ENCODE measurements at places on chromosomes 2 and 18.

- no peak for DNase-seq
Observed at GRCh38 chr2:240793313-240794177, 26.5 kb downstream of the KIF1A start.

GRCh38 chr18:48514786-48515185 lies 24.0 kb upstream of the CTIF start:
- peak; percentile 98 for DNase-seq

DNA sequence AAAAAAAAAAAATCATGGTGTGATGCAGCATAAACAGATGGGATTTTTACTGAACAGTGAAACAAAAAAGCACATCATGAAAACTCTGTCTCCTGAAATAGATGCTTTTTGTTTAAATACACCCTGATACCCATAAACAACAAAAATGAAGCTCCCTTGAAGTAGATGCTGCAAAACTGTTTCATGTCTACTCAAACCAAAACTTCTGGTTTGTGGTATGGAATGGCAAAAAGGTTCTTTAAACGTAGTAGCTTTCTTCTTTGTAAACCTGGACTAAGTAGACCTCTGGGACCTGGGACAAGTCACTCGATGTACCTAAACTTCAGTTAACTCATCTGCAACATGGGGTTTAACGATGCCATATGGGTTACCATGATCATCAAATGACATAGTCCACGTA lies 64.4 kb upstream of the RAPH1 start:
- DNase-seq: no peak

DNA sequence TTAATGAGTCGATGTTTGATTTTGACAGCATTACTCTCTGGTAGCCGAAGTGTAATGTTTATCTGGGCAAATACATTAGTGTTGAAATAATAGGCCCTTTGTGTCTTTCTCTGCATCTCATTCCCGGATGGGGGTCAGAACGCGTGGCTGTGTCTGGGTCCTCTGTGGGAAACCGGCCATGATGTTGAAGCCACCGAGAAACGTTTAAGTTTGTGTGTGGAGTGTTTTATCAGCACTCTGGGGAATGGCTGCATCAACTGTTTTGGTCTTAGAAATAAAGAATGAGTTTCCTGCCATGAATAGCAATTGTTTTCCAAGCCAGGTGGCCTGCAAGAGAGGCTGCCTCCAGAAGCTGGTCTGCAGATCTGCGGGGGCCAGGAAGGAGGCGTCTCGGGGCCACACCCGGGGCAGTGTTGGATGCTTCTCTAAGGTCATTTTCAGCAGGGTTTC lies 69.7 kb downstream of the RNF144A start:
- DNase-seq: peak; percentile 68

GRCh38 chr2:183474912-183475695 lies 350.9 kb downstream of the NUP35 start:
- no peak for DNase-seq

DNA sequence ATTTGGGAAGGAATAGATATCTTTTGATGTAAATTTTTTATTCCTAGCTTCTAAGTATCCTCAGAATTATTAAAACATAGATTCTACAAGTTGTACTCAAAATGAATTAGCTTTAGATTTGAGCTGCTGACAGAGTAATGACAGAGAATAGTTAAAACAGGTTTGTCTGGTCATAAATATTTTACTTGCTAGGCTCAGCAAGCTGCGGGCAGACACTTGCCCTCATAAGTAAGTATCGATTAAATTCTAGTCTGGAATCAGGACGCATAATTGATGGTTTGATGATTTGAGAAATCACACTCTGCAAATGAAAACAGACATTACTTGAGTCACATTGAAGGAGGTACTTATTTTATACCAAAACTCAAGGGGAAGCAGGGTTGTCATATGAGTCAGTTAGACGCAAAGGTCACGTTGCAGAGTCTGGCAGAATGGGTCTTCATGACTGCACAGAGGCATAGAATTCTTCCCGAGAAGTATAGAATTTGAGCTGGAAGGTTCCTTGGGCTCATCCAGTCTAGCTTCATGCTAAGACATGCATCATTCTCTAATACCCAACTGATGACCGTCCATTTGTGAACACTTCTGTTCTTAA lies 27.5 kb downstream of the ARL4C start:
- no peak for DNase-seq

GRCh38 chr18:61955644-61956043 lies 62.8 kb upstream of the RNF152 start:
- DNase-seq: no peak
